Activated naive CD4-positive, alpha-beta T cell treated with anti-CD3 and anti-CD28 coated beads, Interleukin-2, amount 50 U/mL, for 16 hours (primary cell): ENCODE measurements at places on chromosomes 3 and 15.
A peak's percentile ranks its signal among the peaks of the same experiment; 100 is the strongest.

- DNase-seq: peak; percentile 65
Measured at GRCh38 chr3:23805633-23806533, at the start of gene UBE2E1. Gene UBE2E1, plus strand, starts transcription at chr3:23805955. Its CDS starts 1,315 bp downstream, at chr3:23807270.

DNA sequence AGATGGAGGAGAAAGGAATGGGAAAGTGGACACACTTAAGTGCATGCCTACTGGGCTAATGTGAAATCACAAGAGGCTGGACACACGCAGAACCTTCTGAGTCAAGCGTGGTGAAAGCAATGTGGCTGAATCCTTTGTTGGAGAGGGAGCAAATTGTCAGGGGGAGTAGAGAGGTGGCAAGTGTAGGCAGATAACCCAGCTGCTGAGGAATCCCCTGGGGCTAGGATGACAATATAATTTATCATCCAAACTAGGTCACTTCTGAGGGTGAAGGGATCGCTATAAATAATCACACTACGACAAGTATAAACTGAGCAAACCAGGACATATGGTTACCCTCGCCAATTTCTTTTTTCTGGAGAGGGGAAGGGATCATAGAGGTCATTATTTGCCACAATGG lies 28.7 kb downstream of the TAMM41 start:
- no peak for DNase-seq

DNA sequence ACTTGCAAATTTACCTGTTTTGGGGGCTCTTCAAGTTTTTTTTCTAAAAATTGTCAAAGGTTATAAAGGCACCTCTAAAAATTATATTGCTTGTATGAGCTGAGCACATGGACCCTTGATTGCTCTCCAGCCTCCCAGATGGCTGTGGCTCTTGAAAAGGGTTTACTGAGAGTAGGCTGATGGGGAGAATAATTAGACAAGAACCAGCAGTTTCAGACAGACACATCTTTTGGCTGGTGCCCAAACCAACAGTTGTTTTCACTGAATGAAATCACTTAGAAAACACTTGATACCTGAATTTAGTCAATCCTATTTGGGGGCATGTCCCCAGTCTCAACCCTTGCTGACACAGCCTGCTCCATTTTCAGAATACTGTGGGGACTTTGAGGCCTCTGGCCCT lies 217.6 kb downstream of the KBTBD8 start:
- DNase-seq: no peak

DNA sequence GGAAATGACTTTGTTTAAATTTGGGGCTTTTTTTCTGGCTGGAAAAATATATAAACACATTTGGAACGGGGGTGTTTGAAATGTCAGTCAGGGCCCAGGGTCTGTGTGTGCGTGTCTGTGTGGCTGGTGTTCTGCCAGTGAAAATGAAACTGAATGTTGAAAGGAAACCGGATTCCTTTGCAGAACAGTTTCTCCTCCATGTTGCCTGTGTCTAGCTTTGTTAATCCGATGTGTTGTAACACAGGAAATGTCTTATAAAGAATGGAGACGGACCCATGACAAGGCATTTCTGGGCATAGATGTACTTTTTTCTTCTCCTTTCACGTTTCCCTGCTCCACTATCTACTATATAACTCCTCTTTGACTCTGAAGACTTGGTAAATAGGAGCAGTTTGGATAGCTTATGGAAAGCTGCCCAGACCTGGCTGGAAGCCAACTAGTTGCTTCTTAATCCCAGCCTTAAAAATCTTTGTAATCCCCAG lies 2.8 kb downstream of the SQOR start:
- DNase-seq: peak; percentile 56

DNA sequence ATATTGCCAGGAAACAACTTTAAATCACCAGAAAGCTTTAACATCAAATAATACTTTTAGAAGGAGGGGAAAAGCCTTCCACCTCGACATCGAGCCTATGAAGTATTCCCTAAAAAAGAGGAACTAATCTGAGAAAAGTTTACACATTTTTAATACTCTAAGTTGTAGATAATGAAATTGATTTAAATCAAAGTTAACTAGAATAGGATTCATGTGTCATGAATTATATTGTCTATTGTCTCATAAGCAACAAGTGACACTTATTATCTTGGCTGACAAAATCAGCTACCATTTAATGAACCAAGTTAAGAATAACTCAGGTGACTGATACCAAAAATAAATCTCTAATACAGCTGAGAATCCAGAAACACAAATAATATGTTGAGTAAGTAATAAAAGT lies 56.6 kb downstream of the TSC22D2 start:
- DNase-seq: no peak

DNA sequence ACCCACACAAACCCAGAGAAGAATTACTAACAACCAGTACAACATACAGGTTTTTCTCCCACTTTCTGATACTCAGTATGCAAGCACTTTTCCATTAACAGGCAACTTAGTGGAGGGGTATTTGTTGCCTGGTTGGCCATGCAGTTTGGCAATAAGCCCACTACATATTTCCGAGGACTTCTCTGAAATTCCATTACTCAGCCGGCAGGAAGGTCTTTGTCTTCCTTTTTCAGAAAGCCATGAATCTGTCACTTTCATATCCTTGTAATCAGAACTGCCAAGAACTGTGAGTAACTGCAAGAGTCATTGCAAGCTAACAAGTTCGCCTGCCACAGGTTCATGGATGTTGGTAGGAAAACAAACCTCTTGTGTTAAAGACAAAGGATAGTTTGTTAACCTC lies 422.3 kb upstream of the ROBO1 start:
- DNase-seq: no peak

- DNase-seq: no peak
Measured at GRCh38 chr3:127851899-127852298, 29.6 kb upstream of the MGLL start.

- DNase-seq: no peak
Measured at GRCh38 chr3:169886671-169887070, 16.9 kb upstream of the LRRC31 start.

GRCh38 chr3:32109256-32109655 lies 2.8 kb downstream of the GPD1L start:
- DNase-seq: no peak

GRCh38 chr3:38018296-38019266 lies 10.9 kb downstream of the PLCD1 start:
- no peak for DNase-seq

DNA sequence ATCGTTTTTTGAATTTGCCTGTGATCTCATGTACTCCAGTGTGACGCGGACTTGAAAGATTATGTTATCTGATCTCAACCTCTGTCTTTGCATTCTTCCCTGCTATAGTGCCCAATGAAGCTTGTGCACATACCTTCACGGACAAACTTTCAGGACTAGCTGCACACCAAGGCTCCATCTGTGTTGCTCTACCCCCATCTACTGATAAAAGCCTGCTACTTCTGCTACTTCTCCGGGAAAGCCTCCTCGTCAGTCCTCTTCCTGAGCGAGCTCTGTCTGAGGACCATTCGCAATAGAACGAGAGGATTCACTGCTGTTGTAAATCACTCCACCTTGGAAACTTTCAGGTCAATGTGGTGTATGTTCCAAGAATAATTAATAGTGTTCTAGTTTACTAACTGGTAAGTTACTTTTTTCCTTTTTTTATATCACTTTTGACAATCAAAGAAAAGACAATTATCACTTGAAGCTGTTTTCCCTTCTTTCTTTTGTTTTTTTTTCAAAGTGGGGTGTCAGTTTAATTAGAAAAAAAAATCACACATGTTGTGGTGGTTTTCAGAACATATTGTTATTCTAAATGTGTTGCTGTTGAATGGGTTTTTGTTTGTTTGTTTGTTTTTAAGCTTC lies 217.6 kb downstream of the ARRDC4 start:
- DNase-seq: no peak

DNA sequence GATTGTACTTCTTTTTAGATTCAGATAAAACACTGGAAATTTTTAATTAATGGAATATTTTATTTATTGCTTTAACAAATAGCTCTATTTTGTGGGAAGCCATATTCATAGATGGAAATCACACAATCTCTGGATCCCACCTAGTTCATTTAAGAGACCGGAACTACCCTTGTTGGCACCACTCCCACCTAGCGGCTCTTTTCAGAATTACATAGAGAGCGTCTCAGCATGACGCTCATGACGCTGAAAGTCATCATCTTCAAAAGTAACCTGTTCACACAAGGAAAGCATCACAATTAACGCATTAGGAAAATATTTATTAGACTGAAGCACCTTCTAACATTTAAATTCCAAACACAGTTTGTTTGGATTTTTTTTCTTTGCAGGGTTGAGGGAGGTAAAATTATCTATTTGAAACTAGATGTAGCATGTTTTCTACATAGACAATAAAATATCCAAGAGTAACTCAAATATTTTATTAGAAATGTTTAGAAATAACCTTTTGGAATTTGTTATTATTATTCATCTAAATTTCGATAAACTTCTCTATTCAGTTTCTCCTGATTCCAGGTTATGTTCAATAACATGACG lies 214.9 kb upstream of the ARRDC4 start:
- DNase-seq: no peak

DNA sequence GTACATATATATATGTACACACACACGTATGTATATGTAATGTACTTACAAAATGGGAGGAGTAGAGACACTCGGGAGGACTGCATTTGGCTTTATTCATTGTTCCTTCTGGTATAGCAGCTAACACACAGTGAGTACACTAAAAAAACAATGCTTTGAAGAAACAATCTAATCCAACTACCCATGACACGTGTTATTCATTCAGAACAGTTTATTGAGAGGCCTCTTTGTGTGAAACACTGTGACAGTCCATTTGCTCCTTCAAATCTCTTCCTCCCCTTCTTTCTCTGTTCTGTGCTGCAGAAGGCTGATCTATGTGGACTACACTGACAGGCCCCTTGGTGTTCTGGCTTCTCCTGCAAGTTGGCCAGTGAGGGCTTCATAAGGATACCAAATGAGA lies 1075.9 kb upstream of the CFAP20DC start:
- DNase-seq: no peak

DNA sequence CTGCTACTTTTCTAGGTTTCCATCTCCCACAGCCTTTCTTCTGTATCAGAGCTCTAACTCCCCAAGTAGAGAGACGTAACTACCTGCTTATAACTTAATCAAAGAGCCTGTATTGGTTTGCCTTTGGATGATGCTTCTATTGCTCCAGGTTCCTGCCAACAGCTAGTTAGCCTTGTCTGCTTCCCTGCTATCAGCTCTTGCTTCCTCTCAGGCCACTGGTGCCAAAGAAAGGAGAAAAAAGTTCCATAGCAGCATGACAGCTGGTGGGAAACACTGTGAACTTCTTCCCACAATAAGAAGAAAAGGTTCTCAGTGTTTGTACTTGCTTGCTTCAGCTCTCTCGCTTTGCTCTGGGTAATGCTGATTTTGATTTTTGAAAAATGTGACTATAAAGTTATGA lies 206.6 kb downstream of the GBE1 start:
- no peak for DNase-seq

DNA sequence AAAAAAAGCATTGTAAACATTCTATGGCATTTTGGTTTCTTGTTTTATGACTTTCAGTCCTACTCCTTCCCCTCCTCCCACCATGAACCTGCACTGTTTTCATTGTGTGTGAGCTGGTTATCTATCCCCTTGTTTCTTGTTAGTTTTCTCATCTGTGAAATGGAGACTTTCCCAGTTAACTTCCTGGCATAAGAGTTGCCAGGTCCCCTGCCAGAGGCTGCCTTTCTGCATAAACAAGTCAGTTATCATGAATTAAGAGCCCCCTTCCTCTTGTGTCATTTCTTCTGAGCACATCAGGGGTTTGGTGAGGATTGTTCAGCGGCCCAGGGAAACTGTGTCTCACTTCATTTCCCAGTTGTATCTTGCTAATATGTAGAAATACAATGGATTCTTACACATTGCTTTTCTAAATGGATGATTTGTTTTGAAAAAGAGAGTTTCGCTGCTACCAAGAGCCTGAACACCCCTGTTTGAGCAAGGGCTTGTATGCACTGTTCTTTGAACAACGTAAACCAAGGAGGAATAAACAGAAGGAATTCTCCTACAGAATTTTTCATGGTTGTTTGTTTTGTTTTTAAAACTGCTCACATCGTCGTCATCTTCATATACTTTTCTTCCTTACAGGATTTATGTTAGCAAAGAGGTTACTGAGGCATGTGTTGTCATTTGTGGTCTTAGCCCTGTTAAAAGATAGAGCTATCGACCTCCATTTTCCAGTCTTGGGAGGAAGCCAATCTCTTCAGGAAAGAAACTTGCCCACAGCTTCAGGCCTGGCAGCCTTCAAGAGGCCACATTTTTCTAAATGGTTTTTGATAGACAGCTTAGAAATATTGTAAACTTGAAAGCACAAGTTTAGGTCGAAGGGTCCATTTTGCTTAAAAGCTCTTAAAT lies 144.6 kb upstream of the IL12A start:
- DNase-seq: no peak

- DNase-seq: no peak
Measured at GRCh38 chr3:11539218-11539617, 104.5 kb downstream of the VGLL4 start.

- DNase-seq: peak; percentile 44
Measured at GRCh38 chr3:48151058-48151806, 37.0 kb downstream of the CDC25A start.

GRCh38 chr3:41137686-41138111 lies 61.6 kb upstream of the CTNNB1 start:
- DNase-seq: no peak

DNA sequence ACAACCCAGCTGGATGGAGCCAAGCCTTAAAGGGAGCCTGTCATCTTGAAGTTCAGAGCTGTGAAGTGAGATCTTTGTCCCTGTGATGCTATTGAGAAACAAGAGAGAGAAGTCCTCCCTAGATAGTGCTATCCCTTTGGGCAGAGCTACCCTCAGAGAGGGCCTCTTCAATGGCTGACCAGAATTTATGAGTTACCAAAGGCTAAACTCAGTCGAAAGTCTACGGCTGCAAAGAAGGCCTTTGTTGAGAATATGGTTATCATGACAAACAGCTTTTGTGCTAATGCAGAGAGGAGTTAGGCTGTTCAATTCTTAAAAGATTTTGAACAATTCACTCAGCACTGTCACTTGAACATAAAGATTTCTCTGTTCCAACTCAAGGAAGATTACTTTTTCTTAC lies 65.9 kb upstream of the C3orf80 start:
- no peak for DNase-seq

DNA sequence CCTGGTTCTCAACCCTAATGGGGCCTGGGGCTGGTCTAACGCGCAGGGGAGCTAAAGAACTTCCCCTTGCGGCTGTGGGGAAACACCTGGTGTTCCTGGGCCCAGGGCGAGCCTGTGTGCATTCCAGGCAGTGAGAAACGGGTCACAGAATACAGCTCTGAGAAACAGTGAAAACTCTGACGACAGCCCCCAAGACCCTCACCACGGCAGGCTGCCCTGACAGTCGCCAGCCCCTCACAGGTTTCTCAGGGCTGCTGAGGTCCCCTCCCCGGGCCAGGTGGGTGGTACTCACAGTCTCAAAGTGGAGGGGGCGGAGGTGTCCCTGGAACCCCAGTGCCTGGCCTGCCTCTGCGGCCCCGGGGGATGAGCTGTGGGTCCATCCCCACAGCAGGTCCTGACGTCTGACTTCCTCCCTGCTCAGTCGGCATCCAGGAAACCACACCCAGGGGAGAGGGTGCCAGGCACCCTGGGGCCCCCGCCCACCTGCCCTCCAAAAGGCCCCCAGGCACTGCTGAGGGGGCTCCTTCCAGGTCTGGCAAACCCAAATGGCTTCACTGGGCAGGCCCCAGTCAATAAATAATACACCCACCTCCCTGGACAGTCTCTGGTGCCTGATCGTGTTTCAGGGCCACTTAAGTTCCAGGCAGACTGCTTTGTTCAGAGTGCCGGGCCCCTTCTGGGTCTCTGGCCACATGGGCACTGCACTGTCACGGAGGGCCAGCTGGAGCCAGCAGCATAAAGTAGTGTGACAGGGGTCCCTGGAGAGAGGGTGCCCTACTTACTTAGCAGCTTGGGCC lies 57.7 kb downstream of the IQSEC1 start:
- DNase-seq: peak; percentile 50
